Kidney (tissue), 22 donors: ENCODE measurements at places on chromosomes 5 and 9. TPM values are rescaled to one million over a fixed set of nuclear protein-coding genes. Genes with fewer than 3 reads are reported as not detected.

GRCh38 chr5:45774528-45774927 is 78.3 kb upstream of the HCN1 start:
- H3K4me1 ChIP-seq, result no peaks in the 10 kb centered on the region
- H3K27me3 ChIP-seq, result no peaks in the 10 kb centered on the region
- no peak overlapping the region for H3K4me3 ChIP-seq
- H3K36me3 ChIP-seq, result no peaks in the 10 kb centered on the region

- no peak overlapping the region for H3K27ac ChIP-seq
- no peaks in the 10 kb centered on the region for H3K36me3 ChIP-seq
- no peaks in the 10 kb centered on the region for H3K4me1 ChIP-seq
- no peaks in the 10 kb centered on the region for H3K27me3 ChIP-seq
Measured at GRCh38 chr9:1875921-1876448, 139.2 kb upstream of the SMARCA2 start.

DNA sequence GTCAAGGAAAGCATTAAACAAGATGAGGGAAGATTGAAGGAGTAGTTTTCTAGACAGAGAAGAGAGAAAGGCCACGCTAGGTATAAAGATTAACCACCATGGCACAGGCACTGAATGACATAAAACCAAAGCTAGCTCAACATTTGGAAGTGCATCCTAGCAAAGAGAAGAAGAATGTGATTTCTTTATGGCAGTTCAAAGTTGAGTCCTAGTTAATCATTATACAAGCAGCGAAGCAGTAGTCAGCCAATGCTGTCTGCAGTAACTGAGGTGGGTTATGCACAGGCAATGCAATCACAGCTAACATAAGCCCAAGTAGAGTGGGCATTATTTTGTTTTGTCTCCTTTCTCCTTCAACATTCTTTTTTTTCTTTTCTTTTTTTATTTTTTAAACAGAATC is 24.0 kb upstream of the ANKRD31 start:
- no peaks in the 10 kb centered on the region for H3K36me3 ChIP-seq
- no peaks in the 10 kb centered on the region for H3K27me3 ChIP-seq
- H3K4me1 ChIP-seq, result no peaks in the 10 kb centered on the region

SOHLH1 gene
- not detected for total RNA-seq

DNA sequence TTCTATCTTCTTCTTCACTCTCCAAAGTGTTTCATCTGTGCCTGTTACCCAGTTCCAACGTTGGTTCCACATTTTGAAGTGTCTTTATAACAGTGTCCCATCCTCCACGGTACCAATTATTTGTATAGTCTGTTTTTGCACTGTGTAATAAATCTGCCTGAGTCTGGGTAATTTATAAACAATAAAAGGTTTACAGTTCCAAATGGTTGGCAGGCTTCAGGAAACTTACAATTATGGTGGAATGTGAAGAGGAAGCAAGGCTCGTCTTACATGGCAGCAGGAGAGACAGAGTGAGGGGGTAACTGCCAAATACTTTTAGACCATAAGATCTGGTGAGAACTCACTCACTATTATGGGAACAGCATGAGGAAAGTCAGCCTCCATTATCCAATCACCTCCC is 465.4 kb upstream of the CDH9 start:
- no peak overlapping the region for H3K27ac ChIP-seq
- no peak overlapping the region for H3K4me3 ChIP-seq
- H3K36me3 ChIP-seq, result no peaks in the 10 kb centered on the region
- no peaks in the 10 kb centered on the region for H3K27me3 ChIP-seq
